NCI-H2107 (cell line): ENCODE measurements at places on chromosomes 16 and 17.

GRCh38 chr17:8781776-8782175, 17.4 kb downstream of the MFSD6L start:
- DNase-seq, result no peak

GRCh38 chr16:88894681-88895300, 28.3 kb upstream of the PABPN1L start:
- no peak for DNase-seq

GRCh38 chr17:79835953-79836509, 3.2 kb downstream of the CBX4 start:
- no peak for DNase-seq

DNA sequence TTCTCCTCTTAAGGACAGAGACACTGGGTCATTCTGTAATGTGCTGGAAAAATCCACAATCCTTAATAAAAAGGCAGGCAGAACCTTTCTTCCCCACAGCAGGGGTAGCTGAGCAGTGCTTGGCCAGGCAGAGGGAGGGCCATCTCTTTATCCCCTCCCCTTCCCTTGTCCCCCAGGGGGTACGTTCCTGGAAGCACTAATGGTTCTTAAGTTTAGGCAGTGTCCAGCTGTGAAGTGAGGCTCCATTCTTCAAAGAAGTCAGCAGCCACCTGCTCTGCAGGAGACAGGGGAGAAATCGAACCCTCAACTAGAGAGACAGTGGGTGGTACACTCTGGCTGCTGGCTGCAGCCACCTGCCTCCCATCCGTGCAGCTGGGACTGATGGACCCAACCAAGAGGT, 533.9 kb upstream of the CDH11 start:
- no peak for DNase-seq

DNA sequence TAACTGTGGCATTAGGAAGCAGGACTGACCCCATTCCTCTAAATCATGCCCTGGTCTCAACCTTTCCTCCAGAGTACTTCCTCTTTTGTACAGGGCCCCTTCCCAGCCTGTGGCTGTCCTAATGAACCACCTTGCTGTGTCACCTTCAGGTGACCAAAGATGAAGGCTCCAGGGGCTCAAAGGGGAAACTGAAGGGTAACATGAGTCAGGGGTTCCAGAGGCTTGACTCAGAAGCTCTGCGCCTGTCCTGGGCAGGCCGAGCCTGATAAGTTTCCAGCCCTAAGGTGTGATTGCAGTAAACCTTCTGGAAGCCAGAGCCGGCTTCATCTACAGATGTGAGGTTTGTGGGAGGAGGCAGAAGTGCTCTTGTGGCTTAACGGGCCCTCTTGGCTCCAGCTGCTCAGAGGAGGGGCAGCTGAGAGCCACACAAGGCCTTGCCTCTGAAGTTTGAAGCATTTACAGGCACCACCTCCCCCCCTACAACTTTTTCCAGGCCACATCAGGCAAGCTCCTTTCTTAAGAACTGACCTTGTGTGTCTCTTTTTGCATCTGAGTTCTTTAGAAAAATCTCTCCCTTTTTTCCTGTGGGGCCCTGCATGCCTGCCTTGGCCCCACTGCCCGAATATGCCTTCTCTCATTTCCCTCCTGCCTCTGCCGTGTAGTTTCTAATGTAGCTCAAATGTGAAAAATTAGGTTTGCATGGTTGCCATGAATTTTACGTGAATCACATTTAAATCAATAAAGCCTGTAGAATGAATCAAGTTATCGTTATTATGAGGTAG, 149.9 kb downstream of the CLEC16A start:
- DNase-seq, result no peak

DNA sequence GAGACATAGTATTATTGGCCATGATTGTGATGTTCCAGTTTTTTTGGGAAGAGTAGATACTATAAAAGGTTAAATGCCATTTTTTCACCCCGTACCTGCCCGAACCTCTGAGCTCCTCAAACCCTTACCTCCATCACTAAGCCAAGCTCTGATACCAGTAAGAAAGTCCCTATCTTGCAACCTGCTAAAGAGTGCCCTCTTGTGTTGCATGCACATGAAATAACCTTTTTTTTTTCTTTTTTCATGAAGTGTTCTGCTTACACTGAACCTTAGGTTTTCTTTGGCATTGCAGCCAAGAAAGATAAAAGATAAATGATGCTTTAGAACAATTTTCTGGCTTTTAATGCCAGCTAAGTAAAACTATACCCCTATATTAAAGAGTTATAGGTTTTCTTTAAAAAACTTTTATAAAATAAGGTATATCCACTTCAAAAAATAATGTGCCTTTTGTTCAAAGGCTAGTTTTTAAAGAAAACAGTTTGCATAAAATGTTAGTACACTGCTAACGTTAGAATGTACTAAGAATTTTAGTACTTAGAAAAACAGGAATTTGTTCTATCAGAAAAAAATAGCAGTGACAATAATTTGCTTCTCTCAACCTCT, 295.3 kb upstream of the PMFBP1 start:
- DNase-seq, result peak; percentile 7

- no peak for DNase-seq
Observed at GRCh38 chr17:59725691-59726090, 18.2 kb downstream of the VMP1 start.

DNA sequence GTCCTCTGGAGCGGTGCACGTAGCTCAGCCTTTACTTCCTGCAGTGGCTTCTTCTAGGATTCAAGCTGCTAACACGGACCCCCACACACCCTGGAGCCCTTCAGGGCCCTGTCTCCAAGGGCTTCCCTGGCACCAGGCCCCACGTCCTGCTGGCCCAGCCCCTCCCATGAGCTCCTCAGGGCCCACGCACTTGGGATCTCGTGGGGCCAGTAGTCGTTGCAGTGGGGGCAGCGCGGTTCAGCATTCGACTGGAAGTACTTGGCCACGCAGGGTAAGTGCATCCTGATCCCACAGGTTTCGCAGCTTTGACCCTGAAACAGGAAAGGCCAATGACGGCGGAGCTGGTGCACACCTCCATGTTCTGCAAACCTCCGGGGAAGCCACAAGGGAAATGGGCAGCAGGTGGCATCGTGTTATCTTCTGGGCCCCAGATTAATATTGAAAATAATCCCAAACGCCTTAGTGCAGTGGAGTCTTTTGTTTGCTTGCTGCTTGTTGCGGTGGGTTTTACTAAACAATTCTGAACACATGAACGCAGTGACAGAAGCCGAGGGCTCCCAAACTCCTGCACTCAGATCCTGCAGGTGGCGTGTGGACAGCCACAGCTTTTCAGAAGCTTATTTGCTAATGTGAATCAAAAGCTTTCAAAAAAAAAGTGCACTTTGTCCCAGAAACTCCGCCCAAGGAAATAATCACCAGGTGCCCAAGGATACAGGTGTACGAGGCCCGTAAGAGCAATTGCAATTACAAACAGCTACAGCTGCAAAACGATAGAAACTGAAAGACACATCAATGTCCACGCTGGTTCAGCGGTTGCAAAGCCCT, 22.4 kb downstream of the KDM8 start:
- peak; percentile 49 for DNase-seq

DNA sequence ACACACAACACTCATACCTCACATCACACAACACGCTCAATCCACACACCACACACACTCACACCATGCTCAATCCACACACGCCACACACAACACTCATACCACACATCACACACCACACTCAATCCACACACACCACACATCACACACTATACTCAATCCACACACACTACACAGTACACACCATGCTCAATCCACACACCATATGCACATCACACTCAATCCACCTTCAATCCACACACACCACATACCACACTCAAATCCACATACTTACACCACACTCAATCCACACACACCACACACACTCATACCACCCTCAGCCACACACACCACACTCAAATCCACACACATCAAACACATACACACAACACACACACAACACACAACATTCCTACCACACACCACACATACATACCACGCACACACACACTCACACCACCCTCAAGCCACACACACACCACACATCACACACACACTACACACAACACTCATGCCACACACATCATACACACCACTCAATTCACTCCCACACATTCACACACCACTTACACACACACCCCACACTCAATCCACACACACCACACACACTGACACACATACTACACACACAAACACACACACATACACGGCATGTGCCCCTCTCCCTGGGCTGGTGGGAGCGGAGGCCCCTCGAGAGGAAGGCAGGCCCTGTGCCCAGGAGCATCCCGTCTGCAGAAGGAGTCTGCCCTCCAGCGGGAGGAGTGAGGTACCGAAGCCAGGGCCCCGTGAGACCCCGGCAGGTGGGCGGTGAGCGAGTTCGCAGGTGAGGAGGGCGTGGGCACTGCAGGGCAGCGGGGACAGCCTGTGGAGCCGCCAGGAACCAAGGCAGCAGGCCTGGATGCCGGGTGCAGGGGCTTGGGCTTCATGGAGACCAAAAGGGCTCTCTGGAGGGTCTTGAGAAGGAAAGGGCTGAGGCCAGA, 33.1 kb upstream of the RPTOR start:
- DNase-seq, result no peak

DNA sequence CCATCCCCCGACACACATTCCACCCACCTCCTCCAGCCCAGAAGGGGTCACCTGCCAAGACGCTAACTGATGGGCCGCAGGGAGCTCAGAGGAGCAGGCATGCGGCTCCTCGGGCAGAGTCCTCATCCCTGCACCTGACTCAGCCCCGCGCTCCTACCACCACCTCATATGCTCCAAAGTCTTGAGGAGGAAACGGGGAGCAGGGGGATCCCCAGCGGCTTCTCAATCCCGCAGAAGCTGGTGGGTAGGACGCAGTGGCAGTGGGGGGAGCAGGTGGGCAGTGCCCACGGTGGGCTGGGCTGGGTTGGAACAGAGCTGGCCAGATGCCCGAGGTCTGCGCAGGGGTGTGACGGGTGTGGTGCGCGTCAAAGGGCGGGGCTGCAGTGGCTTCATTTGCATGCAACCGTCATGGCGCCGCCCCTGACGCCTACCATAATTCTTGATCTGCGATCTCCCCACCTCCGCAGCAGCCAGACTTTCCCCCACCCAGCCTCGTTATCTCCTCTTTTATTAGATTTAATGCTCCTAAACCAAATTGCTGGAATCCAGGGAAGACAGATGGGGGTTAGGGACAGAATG, 39.0 kb upstream of the EMP2 start:
- DNase-seq, result no peak

DNA sequence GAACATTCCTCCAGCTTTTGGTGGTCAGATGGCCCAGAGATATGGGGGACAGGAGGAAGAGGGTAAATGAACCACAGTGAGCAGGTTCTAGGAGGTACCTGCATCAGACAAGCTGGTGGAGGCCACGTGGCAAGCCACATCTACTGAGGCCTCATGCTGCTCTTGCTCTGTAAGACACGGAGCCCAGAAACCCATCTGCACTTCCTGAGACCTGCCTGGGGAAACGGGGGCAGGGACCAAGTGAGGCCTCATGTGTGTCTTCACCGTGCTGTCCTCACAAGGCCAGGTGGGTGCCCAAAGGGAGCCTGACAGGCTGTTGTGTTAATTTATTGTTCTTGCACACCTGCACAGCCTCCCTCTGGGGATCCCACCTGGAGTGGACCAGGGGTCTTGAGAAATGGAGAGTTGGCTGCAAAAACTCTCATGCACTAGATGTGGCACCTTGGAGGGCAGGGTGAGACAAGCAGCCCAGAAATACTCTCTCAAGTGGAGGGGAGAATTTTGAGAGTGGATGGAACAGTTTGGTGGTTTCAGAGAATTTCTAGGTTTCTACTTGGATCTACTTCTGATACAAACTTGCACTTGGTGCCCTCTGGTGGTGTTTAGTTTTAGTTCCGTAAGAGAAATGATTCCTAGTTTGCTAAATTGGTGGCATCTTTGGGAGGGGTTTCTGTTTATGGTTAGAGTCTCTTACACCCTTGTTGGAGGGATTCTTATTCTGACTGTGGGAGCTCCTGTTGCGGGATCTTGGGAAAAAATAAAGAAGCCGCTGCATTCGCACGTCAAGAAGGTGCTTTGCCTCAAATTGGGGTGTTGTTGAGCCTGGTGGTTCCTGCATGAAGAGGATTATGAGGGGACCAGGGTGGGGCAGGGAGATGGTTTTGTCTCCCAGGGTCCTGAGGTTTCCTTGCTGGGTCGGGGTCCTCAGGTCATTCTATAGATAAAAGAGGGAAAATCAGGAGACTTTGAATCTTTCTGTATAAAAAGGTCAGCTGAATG, 47.5 kb downstream of the SLC6A2 start:
- DNase-seq, result no peak

- no peak for DNase-seq
Observed at GRCh38 chr16:16090238-16090637, 133.1 kb downstream of the ABCC6 start.

DNA sequence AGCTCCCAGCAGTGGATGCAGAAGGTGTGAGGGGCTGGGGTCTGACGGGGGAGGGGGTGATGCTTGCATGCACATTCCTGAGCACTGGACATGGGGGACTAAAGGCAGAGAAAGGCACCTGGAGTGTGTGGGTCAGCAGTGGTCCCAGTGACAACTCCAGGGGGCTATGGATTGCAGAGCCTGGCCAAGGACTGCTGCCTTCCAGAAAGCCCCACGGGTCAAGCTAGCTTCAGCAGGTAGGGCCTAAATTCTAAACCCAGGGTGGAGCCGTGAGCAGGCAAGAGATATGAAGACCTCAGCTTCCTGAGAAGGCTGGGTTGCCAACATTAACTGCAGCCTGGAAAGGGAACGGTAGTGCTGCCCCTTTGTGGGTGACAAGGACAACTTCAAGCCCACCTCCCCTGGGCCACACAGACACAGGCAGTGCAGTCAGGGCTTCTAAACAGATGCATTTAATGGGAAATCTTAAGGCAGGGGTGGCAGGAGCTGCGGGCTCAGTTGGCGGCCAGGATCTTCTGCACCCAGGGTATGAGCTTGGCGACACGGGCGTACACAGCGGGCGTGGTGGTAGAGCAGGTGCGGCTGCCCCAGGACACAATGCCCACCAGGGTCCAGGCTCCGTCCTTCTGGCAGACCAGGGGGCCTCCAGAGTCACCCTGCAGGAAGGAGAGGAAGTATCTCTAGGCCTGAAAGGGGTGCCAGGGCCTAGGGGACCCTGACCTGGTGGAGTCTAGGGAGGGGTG, 3.1 kb downstream of the CTRB2 start:
- DNase-seq, result no peak

DNA sequence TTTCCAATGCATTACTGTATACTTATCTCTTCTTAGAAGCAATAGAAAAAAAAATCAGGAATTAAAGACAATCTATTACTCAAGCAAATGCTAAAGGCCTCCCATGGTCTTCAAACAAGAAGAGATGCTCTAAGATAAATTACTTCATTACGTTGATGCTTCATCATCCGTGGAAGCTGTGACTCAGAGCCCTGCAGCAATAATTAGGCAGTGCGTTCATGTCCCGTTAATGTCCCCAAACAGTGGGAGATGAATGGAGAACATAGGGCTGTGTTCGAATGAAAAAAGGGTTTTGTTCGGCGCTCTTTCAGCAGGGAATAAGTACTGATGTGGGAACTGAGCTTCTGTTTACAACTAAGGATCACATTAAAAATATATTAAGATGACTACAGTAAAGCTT, 15.9 kb upstream of the PDXDC1 start:
- DNase-seq, result no peak

GRCh38 chr16:19348578-19349315, 63.2 kb downstream of the CLEC19A start:
- DNase-seq, result peak; percentile 4

- no peak for DNase-seq
Observed at GRCh38 chr16:14139872-14140271, 68.8 kb downstream of the MRTFB start.
